ENCODE measurements at places on chromosomes 6 and 20.

DNA sequence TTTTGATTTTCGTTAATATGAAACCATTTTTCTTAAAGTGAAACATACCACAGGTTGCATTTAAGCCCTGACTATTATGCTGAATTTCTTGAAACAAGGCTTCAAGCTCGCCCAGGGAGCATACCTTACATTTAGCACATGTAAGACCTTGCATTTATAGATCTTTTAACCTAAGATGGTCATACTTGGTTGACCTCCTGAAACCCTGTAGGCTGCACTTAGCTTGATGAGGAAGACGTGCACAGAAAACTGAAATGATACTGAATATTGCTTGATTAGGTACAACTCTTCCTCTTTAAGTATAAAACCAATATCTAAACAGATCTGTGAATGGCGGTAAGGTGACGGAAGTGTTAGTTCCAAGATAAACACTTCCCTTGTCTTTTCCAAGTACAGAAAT lies 82.2 kb downstream of the CTNNBL1 start:
- DNase-seq = no peak

- DNase-seq = no peak
Measured at GRCh38 chr6:113763876-113764275, 93.3 kb upstream of the MARCKS start.

GRCh38 chr20:57735831-57736737 lies 26.3 kb upstream of the PMEPA1 start:
- DNase-seq = no peak

DNA sequence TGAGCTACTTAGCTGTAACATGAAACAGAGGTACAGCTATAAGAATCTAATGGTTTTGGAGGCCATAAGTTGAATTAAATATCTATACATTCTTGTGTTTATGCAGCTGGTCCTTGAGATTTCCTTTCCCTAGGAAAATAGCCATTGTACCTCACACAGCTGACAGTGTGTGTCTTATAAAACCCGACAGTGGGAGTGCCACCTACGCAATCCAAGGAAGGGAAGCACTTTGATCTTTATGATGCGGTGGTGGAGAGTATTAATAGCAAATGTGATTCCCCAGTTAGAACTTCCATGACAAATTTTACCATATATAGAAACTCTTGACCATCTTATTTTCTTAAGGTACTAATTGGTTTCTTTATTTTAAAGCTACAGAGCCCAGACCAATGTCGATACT lies 149.5 kb downstream of the TMEM200A start:
- DNase-seq = no peak

DNA sequence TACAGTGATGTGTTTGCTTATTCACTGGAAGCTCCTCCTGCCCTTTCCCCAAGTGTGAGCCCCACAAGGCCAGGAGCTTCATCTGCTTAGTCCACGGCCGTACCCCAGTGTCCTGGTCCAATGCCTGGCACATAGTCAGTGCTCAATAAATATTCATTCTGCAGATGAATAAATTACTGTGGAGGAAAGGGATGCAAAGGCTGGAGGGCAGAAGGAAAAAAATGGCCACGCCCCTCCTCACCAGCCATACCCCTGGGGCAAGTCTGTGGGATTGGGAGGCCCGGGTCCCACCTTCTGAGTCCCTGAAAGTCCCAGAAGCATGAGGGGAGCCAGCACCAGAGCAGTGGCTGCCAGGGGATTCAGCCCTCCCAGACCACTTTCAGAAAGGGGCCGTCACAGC lies 65.5 kb downstream of the GRM4 start:
- DNase-seq = no peak

DNA sequence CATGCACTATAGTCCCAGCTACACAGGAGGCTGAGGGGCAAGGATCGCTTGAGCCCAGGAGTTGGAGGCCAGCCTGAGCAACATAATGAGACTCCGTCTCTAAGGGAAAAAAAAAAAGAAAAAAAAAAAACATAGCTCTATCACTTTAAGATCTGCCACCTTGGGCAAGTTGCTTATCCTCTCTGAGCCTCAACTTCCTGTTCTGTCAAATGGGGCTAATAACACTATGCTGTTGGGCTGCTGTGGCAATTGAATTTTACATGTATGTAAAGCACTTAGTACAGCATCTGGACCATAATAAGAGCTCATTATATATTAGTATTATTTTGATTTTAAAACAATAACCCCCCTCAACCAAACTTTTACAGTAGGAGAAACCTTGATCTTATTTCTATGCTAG lies 141.5 kb downstream of the ATXN1 start:
- no peak for DNase-seq

DNA sequence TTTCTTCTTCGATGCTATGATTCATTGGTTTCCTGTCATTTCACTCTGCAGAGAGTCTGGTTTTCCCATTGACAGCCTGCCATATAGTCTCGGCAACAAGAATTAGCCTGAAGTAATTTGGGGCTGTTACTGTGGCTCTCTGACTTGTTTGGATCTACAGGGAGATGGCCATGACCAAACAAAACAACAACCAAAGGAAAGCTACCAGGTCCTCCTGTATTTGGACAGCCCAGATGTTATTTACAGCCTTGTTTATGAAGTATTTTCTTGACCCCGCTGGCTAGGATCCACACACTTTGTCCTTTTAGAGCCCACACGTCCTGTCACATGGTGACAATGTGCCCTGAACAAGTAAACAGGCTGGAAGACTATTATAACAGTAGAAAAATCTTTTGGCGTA lies 111.4 kb upstream of the PREP start:
- DNase-seq = no peak

GRCh38 chr6:4282926-4283325 lies 147.6 kb upstream of the ECI2 start:
- DNase-seq = no peak

DNA sequence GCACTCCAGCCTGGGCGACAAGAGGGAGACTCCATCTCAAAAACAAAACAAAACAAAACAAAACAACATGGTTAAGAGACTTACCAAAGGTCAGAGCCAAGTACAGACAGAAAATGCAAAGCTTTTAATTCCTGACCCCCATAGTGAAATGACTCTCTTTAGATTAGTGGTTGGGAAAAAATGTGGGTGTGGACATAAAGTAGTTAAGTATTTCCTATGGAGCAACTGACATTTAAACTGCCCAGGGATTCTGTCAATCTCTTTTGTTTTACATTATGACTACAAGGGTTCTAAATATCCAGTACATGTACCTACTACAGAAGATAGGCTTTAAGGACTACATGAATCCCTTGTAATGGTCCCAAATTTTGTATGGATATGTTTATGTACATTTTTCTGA lies 75.1 kb downstream of the IRAK1BP1 start:
- no peak for DNase-seq

GRCh38 chr6:81725127-81725526 lies 27.4 kb downstream of the TENT5A start:
- no peak for DNase-seq

GRCh38 chr20:35497320-35497719 lies 32.1 kb downstream of the C20orf173 start:
- DNase-seq = no peak

GRCh38 chr20:24937579-24937978 lies 11.5 kb upstream of the CST7 start:
- DNase-seq = no peak

- no peak for DNase-seq
Measured at GRCh38 chr6:111406200-111406721, 76.8 kb downstream of the REV3L start.

DNA sequence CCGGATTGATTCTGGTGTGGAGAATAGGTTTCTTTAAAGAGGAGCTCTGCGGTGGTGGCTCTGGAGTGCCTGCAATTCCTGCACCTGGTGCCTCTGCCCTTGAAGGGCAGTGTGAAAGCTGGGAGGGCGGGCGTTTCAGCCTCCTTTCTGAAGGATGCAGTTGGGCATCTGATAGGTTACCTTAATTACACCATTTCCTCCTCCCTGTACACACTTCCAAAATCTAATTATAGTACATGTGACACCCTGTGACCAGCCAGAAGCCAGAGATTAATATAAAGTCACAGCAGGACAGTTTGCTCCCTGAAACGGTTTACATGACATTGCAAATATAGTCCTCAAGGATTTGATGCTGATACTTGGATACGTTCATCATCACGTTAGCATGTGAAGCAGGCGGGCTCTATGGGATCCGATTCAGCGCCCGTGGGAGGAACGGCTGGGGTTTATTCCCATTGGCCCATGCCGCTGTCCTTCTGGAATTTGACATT lies 548.2 kb downstream of the QKI start:
- DNase-seq = no peak

DNA sequence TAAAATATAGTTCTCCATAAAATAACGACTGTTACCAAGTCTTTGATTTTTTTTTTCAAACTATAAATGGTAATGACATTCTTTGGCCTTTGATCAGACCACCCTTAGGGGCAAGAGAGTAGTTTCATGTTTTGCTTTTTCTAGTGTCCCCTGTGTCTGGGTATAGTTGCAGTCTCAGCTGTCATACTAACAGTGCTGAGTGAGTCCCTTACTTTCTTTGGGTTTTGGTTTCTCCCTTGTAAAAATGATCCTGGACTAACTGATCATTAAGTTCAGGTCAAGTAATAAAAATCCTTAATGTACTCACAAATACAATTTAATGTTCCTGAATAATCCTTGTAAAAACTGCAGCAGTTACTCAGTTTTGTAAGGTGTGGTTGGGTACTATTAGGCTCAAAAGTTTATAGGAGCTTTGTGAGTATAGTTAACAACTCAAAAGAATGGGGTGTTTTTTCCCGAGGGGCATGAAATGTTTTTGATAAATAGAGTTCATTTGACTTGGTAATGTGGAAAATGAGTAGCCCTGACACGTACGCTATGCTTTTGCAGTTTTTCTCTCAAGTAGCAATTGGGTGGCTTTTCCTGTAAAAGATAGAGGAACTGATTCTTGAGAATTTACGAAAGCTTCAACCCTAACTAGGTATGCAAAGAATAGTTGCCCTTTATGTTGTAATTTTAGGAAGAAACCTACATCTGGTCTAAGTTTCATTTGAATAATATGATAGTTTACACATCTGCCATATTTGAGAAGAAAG lies 6.2 kb downstream of the PTPN1 start:
- DNase-seq = no peak

DNA sequence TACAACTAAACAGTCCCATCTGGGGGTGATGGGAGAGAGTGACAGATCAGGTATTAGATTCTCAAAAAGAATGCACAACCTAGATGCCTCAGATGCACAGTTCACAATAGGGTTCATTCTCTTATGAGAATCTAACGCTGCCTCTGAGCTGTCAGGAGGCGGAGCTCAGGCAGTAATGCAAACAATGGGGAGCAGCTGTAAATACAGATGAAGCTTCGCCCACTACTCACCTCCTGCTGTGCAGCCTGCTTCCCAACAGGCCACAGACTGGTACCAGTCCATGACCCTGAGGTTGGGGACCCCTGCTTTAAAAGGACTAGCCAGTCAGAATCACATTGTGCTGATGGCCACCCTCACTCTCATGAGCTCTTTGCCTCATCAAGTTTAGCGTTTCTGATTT lies 247.0 kb upstream of the KCNQ5 start:
- DNase-seq = peak; percentile 74

DNA sequence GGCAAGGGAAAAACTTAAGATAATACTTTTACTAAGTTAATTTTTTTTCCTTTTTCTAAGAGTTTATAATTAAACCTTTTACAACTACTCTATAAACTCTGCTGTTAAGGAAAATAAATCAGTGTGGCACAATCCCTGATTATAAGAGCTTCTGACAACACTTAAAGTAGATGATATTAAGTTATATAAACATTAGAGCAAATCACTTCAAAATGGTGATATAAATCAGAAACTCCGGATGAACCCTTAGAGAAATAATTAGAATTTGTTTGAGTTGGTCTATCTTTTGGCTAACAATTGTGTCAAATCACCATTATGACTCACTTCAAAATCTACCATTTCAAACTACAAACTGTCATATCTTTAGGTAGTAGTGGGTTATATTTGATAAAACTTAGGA lies 104.9 kb downstream of the ARHGAP18 start:
- no peak for DNase-seq

DNA sequence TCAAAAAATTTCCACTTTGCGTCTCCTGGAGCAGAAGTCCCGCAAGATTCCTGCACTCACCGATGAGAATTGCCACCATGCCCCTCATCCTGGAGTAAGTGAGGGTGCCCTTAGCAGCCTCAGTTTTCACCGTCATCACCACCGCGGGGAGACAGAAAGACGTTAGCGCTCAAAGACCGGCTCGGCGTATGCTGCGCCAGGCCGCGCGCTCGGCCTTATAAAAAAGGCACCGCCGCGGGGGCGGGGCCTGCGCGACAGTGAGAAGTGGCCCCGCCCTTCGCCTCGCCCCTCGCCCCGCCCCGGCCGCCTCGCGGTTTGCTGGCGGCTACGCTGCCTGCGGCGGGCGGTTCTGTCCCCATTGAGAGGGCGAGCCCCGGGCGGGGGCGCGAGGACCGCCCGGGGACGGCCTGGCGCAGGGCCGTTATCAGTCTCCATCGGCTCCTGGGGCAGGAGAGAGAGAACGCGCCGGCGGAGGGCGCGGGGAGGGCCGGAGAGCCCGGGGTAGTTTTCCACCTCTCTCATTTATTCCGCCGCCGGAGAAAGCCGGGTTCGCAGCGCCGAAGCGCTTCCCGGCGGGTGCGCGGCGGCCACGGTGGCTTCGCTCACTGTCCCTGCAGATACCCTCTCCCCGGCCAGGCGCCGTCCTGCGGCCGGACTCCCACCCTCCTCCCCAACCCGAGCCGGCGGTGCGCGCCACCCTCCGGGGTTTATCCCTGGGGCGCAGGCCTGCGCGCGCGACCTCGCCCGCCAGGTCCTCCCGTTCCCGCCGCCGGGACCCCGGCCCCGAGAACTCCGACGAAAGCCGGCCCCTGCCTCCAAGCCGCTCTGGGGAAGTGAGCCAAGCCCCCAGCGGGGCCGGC lies 122.5 kb upstream of the SLC2A12 start:
- DNase-seq = peak; percentile 93

GRCh38 chr20:38256966-38257365 lies 3.6 kb downstream of the KIAA1755 start:
- DNase-seq = no peak

DNA sequence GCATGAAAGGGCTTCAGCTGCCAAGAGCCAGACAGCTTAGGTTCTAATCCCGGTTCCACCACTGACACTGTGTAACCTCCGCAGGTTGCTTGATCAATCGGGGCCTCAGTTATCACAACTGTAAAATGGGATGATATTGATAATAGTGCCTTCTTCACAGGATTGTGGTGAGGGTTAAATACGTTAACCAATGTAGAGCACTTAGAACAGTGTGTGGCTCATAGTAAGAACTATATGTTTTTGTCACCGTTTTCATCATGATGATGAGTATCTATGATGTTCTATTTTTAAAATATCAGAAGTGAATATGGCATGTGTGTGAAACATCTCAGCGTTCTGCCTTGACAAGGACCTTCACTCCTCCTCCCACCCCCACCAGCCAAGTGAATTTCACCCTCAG lies 10.3 kb upstream of the MAPK13 start:
- DNase-seq = no peak

GRCh38 chr6:121285041-121285440 lies 49.2 kb downstream of the TBC1D32 start:
- DNase-seq = no peak

DNA sequence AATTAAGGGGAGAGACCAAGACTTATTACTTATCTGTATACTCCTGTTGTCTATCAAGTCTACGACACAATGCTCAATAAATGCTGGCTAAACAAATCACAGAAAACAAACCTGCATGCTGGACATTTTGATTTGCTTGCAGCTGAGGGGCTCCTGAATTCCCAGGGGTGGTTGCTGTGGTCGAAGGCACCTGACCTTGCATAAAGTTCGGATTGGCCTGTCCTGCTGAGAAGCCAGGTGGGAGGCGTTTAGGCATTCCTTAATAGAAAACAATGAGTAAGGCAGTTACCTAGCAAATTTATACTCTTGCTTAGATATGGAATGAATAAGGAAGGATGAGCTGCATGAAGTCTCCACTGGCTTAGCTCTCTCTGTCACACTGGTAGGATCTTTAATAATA lies 50.5 kb downstream of the TP53INP2 start:
- no peak for DNase-seq
